GM04503 (cell line): ENCODE measurements at places on chromosomes 7 and 10.

DNA sequence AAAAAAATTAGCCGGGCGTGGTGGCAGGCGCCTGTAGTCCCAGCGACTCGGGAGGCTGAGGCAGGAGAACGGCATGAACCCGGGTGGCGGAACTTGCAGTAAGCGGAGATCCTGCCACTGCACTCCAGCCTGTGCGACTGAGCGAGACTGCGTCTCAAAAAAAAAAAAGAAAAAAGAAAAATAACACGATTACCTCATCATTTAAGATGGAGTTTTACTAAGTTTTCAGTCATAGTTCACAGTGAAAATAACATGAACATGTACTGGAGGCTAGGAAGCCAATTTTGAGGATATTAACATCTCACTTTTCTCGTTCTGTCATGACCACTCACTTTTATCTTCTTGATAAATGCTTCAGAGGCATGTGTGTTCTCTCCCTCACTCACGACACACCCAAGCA lies 3.1 kb upstream of the RUNDC3B start:
- no peak for DNase-seq

DNA sequence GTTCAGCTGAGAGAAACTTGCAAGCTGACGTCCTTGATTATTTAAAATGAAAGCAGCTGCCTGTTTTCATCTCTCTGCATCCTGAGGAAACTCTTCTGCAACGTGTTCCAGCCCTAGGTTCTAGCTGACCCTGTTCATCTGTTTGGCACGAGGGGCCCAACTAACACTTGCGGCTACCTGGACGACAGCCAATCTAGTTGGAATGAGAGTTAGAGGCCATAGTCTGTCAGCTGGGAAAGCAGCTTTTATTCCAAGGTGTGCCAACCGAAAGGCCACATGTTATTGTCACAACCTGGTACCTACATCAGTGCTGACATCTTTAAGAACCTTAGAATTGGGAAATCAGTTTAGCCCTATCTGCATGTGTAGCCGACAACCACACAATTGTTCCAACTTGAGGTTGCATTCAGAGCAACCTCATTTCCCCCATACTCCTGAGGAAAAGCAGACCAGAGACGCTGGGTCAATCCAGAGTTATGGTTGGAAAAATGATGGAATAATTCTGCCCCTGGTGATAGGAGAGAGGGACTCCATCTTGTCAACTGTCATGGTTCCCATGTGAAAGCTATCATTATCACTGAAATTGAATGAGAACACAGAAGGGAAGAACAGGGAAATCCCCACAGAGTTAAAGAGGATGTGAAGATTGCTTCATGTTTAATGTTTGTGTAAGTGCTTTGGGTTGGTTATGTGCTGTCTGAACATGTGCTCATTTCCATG lies 121.6 kb downstream of the EGFR start:
- no peak for DNase-seq

DNA sequence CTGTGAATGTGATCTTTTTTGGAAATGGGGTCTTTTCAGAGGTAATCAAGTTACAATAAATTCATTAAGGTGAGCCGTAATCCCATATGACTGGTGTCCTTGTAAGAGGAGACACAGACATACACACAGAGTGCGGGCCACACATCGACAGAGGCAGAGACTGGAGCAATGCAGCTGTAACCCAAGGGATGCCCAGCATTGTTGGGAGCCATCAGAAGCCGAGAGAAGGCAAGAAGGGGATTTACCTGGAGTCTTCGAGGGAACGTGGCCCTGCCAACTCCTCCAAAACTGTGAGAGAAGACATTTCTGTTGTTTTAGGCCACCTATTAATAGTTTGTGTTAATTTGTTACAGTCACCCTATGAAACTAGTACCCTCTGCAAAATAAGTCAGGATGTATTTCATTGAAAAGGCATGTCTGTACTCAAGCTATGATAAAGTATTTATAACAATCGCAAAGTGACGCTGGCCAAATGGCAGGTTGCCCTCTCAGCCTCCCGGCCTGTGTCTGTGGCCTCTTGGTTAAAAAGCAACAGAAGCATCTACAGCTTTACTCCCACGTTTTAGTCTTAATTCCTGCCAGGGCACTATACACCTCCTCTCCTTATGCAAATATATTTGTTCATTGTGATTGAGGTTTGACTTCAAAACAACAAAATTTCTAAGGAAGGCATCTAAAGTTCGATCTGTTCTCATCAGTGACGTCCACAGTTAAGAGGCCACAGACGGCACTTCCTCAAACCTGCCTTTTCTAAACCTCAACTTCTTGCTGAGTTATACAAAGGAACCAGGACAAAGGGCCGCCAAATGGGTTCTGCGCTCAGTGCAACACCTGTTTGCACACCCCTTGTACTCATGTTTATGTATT lies 46.8 kb downstream of the HIPK2 start:
- no peak for DNase-seq

DNA sequence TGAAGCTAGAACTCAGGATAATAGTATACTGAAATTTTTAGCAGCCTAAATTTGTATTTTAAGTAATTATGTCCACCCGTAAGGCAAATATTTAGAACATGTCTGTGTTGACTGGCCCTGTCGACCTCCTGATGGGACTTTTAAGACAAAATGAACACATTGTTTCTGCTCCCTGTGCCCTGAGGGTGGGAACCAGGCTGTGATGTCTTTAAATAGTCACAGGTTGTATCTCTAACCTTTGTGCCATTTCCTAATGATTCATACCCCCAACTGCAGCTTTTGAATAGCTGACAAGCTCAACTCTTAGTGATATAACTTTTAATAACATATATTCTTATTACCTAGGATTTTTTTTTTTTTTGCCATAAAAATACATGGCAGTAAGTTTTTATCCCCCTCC lies 494.9 kb upstream of the AKR1E2 start:
- no peak for DNase-seq

- DNase-seq, result no peak
Observed at GRCh38 chr7:111730476-111731300, 168.4 kb upstream of the IMMP2L start.

DNA sequence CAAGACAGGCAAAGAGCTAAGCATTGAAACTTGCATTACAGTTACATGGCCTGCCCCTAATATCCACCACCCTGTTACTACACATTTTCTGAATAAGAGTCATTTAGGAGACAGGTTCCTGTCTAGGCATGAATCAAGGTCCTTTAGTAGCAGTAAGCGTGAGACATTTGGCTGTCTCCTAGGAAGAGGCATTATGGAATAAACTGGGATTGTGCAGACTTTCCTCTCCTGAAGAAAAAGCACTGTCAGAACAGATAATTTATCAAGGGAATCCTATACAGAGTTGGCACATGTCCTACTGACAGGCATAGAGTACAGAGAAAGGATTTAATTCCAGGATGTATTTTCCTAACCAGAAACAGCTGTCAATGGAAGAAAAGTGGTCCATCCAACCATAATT lies 111.9 kb downstream of the INHBA start:
- DNase-seq, result no peak

DNA sequence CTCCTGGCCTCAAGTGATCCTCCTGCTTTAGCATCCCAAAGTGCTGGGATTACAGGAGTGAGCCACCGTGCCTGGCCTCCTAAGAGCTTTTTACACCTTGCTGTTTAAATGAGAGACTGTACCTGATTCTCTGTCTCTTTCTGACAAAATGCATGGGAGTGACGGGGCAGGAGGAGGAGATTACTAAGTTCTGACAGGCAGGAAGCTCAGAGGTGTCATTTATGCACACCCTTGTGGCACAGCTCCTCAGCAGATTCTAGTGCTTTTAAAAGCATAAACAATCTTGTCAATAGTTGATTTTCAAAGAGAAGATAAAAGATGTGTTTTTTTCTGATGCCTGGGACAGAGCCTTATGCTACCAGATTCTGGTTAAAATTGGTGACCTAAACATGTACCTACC lies 39.7 kb upstream of the STEAP4 start:
- no peak for DNase-seq

DNA sequence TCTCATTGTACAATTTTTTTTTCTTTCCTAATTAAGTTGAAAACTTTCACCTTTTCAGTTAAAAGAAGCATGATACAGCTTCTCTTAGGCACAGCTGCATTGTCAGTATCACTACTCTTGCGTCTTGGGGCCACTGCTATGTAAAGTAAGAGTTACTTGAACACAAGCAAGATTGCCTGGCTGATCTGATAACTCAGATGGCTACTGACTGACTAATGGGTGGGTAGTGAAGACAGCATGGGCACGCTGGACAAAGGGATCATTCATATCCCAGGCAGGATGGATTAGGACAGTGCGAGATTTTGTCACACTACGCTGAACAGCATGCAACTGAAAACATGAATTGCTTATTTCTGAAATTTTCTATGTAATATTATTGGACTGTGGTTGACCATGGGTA lies 11.6 kb upstream of the ADAMTS14 start:
- no peak for DNase-seq

DNA sequence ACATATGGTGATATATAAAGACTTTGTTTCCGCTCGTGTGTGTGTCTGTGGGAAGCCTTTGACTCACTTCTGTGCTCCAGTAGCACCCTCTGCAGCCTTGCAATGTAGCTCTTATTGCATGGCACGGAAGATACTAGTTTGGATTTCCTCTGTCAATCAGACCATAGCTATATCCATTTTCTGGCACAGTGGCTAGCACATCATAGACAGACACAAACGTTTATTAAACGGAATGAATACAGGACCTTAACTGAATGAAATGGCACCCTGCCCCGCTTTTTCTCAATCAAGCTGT lies 124.0 kb upstream of the PTPN20 start:
- peak; percentile 32 for DNase-seq

DNA sequence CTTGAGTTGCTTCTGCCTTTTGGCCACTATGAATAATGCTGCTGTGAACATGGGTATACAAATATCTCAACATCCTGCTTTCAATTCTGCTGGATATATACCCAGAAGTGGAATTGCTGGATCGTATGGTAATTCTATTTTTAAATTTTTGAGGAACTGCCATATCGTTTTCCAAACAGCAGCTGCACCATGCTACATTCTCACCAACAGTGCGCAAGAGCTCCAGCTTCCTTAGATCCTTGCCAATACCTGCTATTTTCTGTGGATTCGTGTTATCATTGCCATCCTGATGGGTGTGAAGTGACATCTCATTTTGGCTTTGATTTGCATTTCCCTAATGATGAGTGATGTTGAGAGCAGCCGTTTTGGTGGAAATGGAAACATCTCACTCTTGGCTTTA lies 26.7 kb downstream of the FRMD4A start:
- DNase-seq, result no peak

- no peak for DNase-seq
Observed at GRCh38 chr7:36231406-36231805, 78.4 kb downstream of the EEPD1 start.

DNA sequence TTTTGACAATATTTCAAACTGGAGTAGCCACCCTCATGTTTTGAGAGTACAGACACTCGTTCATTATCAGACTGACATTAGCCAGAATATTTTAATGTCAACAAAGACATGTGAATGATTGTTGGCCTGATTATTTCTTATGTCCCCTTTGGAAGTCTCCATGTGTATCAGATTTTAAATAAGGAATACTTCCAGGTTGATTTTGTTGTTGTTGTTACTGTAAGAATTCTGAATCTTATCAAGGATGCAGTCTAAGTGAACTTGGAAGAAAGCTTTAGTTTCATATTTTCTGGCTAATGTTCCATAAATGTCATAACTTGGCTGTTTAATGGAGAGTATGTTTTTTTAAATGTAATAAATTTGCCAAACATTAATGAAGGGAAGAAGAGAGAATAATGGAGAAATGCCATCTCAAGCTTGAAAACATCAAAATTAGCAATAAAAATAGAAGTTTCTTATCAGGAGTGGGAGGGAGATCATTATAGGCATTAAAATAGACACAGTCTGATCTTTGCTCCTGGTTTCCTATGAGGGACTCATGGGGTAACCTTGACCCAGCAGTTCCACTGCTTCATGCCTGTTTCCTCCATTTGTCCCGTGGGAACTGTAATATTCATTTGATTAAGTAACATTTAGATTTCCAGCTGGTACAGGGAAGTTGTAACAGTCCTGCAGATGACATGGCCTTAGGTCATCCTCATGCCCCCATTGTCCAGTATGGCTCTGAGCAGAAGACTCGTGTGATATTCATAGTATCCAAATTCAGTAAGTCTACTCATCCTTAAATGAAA lies 122.4 kb upstream of the KIAA1217 start:
- DNase-seq, result no peak

GRCh38 chr7:104836976-104837375 lies 177.0 kb upstream of the KMT2E start:
- DNase-seq, result no peak

DNA sequence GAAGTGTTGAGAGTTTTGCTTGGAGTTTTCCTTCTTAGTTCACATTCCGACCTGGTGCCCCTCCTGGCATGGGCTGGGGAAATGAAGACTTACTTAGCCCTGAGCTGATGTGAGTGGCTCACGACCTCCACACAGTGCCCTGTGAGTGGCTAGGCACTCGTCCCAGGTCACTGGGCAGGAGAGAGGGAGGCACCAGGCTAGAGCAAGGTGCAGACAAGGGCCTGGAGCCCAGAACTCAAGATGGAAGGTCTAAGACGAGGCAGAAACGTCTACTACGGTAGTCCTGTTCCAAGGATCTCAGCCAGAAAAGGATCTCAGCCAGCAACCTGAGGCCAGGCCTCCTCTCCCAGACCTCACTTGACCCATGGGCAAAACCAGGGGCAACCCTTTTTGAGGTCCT lies 22.4 kb downstream of the ANXA11 start:
- DNase-seq, result no peak

DNA sequence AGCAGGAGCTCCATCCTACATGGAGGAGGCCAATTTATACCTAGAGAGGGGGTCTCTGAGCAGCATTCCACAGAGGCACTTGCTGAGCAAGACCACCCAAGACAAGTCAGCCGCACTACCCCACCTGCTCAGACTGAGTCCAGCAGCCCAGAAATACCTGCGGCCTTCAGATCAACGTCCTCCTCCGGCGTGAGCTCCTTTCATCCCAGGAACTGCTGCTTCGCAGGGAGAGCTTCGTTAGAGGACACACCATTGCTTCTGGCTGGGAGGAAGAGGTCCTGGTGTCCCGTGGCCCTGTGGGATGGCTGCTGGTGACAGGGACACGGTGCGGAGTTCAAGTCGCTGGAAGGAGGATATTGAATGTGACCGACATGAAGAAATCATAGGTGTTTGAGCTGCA lies 216.9 kb upstream of the PPP2R2D start:
- no peak for DNase-seq

GRCh38 chr7:129417073-129417472 lies 17.2 kb upstream of the STRIP2 start:
- DNase-seq, result no peak

GRCh38 chr7:2062648-2063047 lies 170.1 kb downstream of the MAD1L1 start:
- DNase-seq, result no peak

- no peak for DNase-seq
Observed at GRCh38 chr10:86786368-86786767, 29.9 kb downstream of the BMPR1A start.

- DNase-seq, result no peak
Observed at GRCh38 chr7:90708841-90709317, 112.8 kb downstream of the CDK14 start.

GRCh38 chr10:30019468-30019867 lies 39.9 kb downstream of the JCAD start:
- no peak for DNase-seq
